ENCODE measurements at places on chromosomes 4 and X.

GRCh38 chrX:119468551-119469312 is 488 bp downstream of the SLC25A5 start:
- DNase-seq: peak; percentile 75

GRCh38 chr4:125676583-125676982 is 361.8 kb downstream of the FAT4 start:
- DNase-seq: no peak

- no peak for DNase-seq
Measured at GRCh38 chr4:101762025-101762424, 28.5 kb upstream of the BANK1 start.

- no peak for DNase-seq
Measured at GRCh38 chr4:40857956-40858355, 108.2 kb downstream of the NSUN7 start.

GRCh38 chr4:155271557-155271956 is 63.1 kb downstream of the NPY2R start:
- no peak for DNase-seq

GRCh38 chrX:108199041-108199440 is 107.5 kb downstream of the ATG4A start:
- no peak for DNase-seq

DNA sequence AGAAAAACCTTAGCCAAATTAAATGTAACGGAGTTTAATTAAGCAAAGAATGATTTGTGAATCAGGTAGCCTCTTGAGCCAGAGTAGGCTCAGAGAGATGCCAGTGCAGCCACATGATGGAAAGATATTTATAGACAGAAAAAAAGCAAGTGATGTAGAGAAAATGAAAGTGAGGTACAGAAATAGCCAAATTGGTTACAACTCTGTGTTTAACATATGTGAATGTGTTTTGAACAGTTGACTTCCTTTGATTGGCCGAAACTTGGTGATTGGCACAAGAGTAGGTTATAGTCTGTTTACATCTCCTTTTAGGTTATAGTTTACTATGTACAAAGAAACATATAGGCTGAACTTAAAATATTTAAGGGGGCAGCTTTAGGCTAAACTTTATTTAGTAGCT is 459.9 kb upstream of the BOD1L1 start:
- DNase-seq: no peak

- no peak for DNase-seq
Measured at GRCh38 chr4:4763822-4764557, 95.5 kb upstream of the MSX1 start.

GRCh38 chrX:41335958-41336331 is 2.0 kb downstream of the DDX3X start:
- DNase-seq: no peak

DNA sequence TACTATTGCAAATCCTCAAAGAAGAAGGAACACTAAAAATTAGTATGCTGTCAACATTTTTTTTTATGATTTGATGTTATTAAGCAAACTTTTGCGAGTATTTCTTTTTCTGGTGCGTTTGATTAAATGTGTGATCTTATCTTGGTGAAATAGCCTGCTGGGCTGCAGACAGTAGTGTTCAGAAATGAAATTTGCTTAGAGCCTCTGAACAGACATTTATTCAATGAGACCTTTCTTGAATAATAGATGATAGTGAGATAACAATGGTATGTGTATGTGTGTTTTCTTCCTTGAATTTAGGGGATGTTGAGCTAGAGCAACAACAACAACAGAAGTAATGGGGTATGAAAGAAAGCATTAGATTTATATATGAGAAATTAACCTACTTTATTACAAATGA is 12.7 kb downstream of the ADGRL3 start:
- DNase-seq: no peak

DNA sequence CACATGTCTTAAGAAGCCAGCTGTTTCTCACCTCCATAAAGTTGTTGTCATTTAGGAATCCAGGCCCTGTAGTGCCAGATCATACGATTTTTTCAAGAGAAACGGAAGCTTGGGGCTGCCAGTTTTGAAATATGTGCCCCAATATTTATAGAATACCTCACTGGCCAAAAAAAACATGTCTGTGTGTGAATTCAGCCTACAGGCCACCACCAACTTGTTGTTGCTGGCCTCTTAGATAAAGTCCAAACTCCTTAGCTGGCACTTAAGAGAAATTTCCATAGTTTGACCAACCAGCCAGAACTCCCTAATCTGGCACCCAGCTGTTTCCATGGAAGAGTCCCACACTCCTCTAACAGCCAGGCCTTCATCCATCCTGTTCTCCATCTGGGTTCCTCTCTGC is 74.1 kb downstream of the WDR19 start:
- DNase-seq: no peak

DNA sequence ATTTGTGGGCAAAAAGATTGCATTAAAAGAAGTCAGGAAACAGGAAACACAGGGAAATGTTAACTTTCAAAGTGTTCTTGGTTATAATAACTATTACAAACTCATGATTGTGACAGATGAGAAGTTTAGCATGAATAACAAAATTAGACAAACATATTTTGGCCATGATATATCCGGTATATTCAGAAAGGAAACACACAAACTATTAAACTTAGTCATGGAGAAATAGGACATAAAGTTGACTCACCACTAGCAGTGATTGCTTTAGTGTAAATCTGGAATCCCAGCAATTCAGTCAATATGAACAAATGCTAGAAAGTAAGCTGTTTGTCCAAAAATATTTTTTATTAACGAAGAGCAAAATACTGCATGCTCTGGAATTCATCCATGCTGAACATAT is 1299.9 kb downstream of the C4orf33 start:
- DNase-seq: no peak

Data from stimulated activated CD4-positive, alpha-beta T cell treated with anti-CD3 and anti-CD28 coated beads, Interleukin-15, amount 100 ng/mL, for 1 hour (primary cell).